ENCODE measurements at places on chromosomes 12 and 14.

GRCh38 chr12:54036620-54037359 lies 3.9 kb downstream of the HOXC5 start:
- DNase-seq: no peak

DNA sequence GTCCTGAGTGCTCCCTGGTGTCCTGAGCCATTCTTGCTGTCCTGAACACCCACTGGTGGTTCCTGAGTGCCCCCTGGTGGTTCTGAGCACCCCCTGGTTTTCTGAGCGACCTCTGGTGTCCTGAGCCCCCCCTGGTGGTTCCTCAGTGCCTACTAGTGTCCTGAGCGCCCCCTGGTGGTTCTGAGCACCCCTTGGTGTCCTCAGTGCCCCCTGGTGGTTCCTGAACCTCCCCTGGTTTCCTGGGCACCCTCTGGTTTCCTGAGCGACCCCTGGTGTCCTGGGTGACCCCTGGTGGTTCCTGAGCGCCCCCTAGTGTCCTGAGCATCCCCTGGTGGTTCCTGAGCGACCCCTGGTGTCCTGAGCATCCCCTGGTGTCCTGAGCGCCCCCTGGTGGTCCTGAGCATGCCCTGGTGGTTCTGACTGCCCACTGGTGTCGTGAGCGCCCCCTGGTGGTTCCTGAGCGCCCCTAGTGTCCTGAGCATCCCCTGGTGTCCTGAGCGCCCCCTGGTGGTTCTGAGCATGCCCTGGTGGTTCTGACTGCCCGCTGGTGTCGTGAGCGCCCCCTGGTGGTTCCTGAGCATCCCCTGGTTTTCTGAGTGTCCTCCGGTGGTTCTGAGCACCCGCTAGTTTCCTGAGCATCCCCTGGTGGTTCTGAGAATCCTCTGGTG lies 473.1 kb downstream of the TMEM121 start:
- peak; percentile 66 for DNase-seq

GRCh38 chr12:46675736-46676135 lies 150.1 kb downstream of the SLC38A4 start:
- DNase-seq: no peak

GRCh38 chr14:97233319-97233985 lies 436.3 kb downstream of the VRK1 start:
- no peak for DNase-seq

DNA sequence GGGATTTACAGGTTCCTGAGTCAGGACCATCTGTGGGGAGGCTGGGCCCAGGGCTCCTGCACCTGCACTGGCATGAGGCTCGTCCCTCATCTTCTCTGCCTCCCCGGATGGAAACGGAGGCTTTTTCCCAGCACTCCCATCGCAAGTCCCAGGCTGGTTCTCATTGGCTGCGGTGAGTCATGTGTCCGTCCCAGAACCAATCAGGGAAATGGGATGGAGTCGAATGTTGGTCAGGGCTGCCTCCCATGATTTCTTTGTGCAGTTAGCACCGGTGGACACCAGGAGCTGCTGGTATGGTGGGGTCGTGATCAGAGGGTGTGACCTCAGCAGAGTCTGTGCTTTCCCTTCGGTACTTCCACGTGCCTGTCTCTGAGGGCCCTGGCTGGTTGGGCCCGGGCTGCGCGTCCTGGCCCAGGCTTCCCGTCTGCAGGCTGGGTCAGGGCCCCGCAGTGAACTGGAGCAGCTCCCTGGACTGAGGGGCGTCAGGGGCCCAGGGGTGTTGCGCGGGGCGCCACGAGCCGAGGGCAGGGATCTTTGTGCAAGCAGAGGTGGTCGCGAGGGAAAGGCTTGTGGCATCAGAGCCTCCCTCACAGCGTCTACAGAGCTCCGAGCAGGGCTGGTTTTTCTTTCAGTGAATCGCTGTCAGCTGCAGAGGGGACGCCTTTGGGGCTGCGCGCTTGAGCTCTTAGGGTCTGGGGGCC lies 168.1 kb downstream of the ADGRD1 start:
- DNase-seq: no peak

DNA sequence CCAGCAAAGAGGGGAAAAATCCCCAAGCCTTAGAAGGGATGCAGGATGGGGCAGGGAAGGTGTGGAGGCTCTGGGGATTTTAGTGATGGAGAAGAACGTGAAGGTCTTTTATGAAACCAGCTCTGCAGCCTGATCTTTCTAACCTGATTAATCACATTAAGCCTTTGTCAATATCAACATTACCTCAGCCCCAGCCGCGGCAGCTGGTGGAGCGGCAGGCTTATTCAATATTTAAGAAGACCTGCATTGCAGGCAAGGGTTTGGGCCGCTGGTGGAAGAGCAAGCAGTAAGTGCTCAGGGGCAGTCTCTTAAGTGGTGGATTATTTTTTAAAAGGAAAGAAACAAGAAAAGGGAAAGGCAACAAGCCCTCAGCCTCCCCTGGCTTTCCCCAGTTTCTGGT lies 16.6 kb downstream of the RPH3A start:
- no peak for DNase-seq

GRCh38 chr14:96863327-96863985 lies 66.3 kb downstream of the VRK1 start:
- no peak for DNase-seq

DNA sequence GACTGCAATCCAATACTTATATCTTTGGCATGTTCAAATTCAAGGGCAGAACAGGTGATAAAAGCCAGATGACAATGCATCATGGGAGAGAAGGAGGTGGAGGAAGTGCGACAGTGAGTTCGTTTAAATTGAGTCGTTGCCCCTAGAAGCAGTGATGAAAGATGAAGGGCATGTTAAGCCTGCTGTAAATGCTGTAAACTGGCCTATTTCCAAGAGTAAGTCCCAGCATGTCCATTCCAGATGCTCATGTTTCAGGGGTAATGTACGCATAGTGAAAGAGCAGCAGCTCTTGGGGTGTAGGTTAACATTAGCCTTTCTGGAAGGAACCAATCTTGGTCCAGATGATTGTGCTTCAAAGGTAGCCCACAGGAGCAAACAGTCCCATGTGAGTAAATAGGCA lies 97.1 kb downstream of the C2CD5 start:
- DNase-seq: no peak

DNA sequence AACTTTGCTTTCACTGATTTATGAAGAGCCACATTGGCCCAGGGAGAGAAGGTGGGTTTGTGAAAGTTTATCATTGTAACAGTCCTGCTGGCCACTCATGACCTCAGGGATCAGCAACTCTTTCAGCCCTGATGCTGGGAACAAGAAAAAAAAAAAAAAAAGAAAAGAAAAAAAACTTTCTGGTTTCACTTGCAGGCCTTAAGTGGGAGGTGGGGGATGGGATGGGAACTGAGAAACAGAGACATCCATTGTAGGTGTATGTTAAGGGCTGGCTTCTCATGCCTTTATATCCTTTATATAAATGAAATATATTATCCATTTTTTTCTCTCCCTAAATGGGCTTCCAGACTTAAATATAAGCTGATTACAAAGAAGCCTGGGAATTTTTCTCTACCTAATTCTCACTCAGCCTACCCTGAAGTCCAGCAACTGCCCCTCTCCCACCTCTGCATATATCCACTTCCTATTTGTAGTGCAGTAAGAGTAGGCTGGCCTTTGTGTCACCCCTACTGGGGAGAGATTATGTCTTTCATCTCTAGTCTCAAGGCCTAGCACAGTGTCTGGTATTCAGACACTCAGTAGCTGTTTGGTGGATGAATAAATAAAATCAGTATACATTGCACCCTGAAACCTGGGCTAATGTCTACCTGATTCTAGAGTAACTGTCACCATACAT lies 187.1 kb downstream of the KICS2 start:
- DNase-seq: no peak

GRCh38 chr14:32608857-32609256 lies 279.8 kb downstream of the AKAP6 start:
- DNase-seq: no peak

DNA sequence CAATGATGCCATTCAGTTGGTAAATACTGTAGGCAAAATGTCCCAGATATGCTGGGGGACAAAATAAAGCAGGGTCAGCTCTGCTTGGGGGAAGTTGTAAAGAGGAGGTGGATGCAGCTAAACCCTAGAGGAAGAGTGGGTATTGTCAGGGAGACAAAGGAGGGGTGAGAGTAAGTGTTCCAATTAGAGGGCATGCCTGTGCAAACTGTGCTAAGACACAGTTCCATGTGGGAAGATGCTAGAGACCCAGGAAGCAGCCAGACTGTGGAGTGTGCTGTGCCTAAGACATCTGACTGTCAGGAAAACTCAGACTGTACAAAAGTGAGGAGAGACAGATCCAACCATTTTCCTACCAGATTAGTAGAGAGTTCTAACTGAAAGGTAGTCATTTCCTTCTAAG lies 474.3 kb downstream of the ATP23 start:
- DNase-seq: no peak

GRCh38 chr14:101073598-101073965 lies 170.1 kb upstream of the RTL1 start:
- DNase-seq: no peak

DNA sequence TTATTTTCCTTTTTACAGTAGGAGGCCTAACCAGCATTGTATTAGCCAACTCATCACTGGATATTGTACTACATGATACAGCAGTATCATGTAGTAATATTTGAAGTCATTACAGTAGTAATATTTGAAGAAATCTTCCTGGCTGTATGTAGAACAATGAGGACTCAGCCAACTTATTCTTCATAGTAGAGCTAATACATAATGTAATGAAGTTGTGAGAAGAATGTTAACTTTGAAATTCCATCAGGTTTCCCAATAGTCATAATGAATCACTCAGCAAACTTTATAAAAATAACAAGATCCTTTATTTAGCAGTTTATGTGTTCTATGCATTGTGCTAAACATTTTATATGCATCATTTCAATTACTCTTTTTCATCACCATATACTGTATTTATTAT lies 61.8 kb downstream of the LRRK2 start:
- no peak for DNase-seq

DNA sequence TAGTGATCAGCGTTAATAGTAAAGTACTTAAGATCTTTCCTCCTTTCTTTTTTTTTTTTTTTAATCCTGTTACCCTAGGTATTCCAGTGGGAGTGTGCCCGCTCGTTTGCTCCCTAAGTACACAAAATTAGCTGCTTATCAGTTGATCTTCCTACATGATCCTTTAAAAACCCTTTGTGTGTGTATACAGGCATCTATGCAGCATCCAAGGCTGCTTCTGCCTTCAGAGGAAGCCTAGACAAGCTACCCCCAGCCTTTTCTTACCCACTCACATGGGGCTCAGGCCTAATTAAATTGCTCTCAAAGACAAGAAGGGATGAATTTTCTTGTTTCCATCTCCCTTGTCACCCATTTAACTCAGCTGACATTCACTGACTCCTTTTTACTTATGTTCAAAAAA lies 343.4 kb upstream of the LMO3 start:
- no peak for DNase-seq

DNA sequence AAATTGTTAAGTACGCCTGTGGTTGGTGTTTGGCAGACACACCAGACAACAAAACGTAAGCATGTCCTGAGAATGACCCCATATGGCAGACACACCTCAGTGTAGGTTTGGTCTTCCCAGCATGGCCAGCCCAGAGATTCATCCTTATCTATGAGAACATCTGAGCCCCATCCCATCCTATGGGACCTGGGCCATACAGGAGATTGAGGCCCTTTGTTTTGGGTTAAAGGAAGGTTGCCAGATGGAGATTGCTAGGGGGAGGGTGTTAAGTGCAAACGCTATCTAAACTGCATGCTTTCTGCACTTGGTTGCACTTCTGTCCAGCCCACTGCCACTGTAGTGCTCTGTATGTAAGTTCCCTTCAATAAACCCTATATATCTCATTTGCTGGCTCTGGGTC lies 4.1 kb upstream of the PCNX4 start:
- DNase-seq: no peak

- no peak for DNase-seq
These were observed 50.0 kb upstream of the GPATCH2L start for GRCh38 chr14:76101391-76102379.

DNA sequence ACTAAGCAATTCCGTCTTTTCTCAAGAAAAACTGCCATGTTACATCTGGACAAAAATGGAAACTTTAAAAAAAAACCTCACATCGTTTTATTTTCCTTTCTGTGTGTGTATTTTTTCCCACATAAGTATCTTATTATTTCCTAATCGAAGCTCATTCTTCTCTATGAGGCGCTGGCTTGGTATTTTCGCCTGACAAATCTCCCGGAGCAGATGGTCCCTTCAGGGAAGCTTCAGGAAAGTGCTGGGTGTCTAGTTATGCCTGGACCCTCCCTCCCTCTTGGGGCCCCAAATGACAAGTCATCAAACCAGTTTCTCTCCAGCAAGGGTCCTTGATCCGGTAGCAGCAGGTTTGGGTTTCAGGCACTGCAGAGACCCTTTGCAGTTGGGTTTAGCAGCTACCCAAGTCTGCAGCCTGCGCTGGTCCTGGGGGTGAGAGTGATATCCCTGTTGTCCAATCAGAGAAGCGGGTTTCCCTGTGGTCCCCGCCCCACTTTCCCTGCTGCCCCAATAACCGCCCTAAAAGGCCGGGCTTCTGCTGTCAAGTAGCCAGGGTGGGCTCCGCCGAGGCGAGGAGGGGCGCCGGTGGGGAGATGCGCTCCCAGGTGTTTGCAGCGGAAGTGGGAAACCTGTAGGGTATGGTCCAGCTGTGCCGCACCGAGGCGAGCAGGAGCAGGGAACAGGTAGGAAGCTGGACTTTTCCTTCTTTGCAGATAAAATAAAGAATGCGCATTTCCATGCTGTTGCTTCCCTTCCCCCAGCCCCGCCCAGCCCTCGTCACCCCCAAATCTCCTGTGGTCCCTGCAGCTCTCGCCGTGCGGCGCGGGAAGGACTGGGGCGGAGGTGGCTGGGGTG lies at the start of gene CNTN1:
Gene CNTN1, plus strand, starts transcription at position 527 of the 852 bp plus-strand sequence.
- no peak for DNase-seq

- no peak for DNase-seq
These were observed 90.4 kb downstream of the SLC24A4 start for GRCh38 chr14:92413379-92413778.

GRCh38 chr14:104639885-104640548 lies 35.4 kb upstream of the TMEM179 start:
- no peak for DNase-seq

DNA sequence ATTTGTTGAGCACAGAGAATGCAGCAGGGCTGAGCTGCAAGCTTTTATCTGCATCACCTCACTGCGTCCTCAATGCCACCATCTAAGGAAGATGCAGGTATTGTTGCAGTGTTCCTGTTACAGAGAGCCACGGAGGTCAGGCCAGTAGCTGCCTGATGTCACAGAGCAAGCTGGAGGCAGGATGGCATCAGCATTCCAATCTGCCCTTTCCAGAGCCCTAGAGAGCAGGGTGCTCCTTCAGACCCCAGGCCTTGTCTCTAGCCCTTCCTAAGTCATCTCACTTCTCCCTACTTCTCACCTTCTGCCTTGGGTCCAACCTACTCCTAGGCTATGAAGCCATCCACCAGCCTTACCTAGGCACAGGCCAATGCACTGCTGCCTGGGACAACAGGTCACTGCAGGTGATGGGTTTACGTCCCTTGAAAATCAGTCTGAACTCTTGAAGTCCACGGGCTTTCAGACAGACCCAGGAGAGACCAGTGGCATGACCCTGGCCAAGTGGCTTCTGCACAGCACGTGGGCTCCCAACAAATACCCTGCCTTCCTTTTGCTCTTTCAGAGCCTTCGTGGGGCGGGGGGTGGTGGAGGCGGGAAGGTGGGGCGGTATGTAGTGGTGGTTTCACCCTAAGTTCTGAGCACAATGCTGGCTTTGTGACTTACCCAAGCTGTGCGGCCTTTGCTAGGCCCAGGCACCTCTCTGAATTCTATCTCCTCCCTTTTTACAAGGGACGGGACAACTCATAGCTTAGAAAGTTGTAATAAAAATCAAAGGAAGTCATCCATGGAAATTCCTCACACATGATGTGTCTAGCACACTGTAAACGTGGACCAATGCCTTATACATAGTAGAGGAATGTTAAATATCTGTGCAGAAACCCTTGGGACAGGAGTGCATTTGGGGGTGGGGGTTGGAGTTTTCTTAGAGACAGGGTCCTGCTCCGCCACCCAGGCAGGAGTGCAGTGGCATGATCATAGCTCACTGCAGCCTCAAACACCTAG lies 136.0 kb downstream of the KSR2 start:
- DNase-seq: no peak
